Sciatic nerve (tissue), 2 donors: ENCODE measurements at places on chromosomes 12 and 14.

DNA sequence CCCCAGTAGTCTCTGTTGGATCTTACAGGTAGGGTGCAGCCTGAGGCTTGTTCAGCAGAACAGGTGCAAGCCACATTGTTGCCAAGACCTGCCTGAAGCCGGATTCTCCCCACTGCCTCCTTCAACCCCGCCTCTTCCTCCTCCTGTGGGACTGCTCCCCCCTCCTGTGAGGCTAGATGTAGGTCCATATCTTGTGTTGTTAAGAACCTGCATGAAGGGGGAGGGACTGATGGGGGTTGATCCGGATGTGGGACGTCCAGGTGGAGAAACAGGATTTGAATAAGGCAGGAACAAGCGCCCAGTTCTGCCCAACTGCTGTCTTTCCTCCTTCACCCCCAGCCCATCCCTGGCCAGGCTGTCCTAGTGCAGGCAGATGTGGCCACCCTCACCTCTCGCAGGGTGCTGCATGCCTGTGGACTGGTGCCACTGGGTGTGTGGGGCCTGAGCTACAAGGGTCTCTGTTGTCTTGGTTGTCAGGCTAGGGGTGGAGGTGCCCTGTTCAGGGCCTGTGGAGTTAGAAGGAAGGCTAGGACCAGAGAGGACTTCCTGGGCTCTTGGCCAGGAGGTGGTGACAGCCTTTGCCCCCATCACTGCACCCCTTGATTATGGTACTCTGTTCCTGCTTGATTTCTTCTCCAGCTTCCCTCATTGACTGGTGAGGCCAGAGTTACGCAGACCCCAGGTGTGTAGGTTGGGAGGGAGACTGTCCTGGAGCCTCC, 1.4 kb downstream of the NR4A1 start:
- peak; percentile 65 for DNase-seq

DNA sequence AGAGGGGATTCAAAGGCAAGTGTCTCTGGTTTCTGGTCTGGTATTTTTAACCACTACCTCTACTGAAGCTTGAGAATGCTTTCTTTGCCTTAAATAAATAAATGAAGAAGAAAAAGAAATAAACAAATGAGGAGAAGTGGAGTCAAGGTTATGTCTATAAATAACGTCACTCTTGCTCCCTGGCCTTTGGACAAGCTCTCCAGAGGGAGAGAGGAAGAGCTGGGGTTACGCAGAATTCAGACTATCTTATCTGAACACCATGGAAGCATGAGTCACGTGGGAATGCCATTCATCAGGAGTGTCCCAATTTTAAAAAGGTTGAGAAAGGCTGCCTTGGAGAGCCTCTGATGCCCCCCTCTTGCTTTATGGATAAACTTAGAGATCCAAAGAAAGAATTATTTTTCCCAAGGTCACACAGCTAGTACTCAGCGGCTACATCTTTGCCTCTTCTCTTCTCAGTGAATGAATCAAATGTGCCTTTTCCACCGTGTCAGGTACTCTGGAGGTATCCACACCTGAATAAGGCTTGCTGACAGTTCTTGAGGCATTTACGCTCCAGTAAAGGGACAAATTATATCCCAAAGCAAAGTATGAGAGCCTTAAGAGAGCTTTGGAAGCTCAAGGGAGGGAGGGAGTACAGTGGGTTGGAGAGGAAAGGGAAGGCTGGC, 12.9 kb upstream of the MSI1 start:
- no peak for DNase-seq

DNA sequence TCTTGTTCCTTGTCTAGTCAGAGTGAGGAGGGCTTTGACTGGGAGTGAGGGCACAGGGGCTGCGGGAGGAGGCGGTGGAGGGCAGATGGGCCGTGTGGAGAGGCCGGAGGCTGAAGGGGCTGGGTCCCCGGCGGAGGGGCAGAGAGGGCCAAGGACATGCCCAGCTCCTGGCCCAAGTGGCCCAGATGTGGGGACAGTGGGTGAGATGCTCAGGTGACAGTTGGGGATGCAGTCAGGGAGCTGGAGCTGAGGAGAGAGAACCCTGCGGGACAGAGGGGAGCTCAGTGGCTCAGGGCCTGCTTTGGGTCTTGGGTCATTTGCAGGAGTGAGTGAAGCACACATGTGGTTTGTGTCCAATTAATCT, 26.5 kb upstream of the PLD4 start:
- DNase-seq: no peak

DNA sequence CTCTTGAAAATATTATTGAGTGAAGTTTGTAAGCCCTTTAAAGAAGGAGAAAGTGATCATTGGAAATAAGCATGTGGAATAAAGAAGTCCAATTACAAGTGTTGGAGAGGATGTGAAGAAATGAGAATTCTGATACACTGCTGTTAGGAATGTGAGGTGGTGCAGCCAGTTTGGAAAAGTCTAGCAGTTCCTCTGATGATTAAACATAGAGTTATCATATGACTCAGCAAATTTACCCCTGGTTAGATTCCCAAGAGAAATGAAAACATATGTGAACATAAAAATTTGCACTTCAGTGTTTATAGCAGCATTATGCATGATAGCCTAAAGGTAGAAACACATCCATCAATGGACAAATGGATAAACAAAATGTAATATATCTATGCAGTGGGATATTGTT, 319.9 kb downstream of the AEBP2 start:
- DNase-seq: no peak

DNA sequence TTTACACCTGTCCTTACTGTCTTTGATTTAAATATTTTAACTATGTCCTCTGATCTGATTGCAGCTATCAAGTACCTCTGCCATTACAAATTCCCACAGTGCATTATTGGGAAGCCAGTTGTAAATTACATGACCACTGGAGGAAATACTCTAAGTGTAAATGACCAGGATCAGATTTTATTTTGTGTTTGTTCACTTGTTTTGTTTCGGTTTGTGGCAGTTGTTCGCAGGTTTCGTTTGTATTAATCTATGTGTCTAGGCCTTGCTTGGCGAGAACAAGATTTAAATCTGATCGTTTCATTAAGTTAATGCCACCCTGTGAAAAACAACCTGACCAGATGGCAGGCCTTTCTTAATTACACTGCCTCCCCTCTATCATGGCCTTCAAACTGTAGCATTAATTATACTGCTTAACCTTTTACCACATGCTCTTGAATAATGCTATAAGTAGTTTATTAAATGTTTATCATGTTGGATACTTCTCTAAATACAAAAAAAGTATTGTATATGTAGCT, 990.1 kb downstream of the TMTC2 start:
- no peak for DNase-seq

DNA sequence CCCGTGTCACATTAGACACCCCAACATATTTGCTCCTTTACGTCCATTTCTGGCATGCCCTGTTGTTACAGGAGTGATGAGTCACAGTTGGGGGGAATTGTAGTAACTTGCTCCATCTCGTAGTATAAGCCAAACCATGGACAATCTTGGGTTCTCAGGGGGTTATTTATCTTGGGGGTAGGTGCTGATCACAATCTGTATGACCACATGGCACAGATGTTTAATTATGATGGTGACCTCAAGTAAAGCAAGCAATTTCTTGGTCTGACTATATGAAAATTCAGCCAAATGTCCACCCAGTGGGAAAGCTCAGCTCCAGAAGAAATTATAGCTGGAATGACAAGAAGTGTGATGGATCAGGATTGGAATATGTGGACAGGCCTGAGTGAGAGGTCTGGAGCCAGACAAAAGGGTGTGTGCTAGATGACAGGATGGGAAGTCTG, 32.1 kb upstream of the STON2 start:
- DNase-seq: no peak

DNA sequence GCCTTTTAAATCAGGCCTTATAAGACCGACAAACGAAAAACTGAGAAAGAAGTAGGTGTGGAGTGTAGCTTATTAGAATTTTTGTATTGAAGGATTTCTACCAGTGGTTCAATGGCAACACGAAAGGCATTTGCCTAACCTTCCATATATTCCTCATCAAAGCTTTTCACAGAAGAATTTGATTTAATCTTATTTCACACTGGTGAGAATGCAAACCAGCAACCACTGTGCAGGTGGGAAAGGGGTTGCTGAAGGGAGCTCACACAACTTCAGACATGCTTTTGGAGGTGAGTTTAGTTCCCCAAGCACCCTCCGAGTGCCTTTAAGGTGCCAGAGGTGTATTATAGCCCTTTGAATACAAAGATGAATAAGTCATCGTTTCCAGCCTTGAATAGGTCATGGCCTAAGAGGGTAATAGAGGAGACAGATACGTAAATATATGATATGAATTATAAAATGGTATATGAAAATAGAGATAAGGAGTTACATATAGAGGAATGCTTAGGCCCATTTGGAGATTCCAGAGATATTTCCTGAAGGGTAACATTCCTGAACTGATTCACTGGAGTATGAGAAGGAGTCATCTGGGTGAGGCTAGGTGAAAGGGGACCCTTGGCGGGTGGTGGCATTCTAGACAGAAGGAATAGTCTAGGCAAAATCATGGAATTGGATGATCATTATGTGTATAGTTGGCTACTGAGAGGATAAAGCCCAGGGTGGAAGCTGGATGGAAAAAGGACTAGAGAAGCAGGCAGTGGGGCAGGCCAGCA, 6.4 kb downstream of the ERP27 start:
- DNase-seq: no peak

DNA sequence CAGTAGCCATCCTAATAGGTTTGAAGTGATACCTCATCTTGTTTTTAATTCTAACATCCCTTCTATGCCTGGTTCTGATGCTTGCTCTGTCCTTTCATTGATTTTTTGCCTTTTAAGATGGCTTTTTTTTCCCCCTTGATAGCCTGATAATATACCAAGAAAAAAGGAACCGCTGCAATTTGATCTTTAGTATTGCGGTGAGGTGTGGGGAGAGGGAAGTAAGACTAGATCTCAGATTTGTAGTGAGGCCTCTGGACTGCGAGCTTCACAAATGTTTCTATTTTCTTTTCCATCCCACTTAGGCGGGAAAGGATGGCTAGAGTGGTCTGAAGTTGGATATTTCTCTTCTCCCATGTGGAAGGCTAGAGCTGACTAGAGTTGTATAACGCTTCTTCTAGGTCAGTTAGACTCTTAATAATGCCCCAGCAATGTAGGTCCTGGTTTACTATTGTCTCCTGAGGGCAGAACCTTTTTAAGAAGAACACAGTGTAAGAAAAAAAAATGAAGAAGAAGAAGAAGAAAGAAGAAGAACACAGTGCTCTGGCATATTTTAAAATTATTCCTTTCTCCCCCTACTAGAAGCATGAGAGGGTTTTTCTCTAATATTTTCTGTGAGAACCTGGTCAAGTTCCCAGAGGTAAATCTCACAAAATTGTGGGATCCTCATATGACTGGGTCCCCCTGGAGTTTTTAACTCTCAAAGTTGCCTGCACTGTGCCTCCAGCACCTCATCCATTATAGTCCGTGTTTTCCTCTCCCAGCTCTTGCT, 11.9 kb upstream of the KLRB1 start:
- no peak for DNase-seq

- no peak for DNase-seq
Observed at GRCh38 chr12:103652808-103653207, 65.7 kb downstream of the STAB2 start.

- no peak for DNase-seq
Observed at GRCh38 chr14:93533842-93534241, 103.1 kb downstream of the UNC79 start.
